ENCODE measurements at places on chromosomes 3 and 15.

- DNase-seq, result no peak
These were observed 53.7 kb upstream of the CSTA start for GRCh38 chr3:122271246-122271898.

GRCh38 chr3:79006077-79006476 is 761.7 kb downstream of the ROBO1 start:
- no peak for DNase-seq

DNA sequence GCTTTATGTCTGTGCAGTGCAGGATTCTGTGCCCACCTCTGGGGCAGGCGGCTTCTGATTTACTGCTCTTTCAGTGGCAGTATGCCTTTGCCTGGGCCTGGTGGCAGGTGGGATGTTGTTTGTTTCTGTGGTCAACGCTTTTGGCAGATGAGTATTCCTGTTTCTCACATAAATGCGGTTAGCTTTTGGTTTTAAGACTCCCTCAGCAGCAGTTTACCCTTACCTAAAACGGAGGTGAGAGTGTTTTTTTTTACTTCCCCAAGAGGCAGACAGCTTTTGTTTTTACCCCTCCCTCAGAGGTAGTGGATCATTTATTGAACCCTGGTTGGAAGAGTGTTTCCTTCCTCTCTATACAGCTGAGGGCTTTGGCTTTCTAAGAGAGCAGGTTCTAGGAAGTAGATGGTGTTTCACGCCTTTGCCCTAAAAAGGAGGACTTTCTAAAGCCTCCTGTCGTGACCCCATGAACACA is 134.1 kb upstream of the PLSCR5 start:
- DNase-seq, result no peak

DNA sequence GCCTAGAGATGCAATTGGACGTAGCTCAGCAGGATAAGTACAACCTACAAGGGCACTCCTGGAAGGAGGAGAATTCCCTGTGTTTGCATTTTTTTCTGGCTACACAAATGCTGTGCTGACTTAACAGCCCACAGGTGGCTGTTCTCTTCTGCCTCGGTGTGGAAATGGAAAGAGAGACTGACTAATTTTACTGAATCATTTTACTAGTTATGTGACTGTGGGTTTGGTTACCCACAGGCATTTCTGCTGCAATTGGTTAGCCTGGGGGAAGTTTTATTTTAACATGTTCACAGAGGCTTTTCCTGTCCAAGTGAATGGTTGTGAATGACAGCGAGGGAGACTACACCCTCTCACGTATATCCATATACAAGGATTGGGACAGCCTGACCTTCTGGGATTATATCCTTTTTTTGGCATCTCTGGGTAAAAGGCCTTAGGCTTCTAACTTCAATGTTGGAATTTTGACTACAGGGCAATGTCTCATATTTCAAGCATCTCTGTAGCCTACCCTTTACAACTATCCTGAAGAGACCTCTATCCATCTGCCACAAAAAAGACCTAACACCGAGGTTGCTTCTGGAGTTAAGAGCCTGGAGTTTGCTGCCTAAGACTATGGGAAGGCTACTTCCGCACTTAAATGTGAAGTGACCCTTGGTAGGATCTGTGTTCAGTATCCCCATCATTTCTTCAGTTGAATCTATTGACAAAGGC is 67.2 kb upstream of the TP63 start:
- DNase-seq, result no peak

DNA sequence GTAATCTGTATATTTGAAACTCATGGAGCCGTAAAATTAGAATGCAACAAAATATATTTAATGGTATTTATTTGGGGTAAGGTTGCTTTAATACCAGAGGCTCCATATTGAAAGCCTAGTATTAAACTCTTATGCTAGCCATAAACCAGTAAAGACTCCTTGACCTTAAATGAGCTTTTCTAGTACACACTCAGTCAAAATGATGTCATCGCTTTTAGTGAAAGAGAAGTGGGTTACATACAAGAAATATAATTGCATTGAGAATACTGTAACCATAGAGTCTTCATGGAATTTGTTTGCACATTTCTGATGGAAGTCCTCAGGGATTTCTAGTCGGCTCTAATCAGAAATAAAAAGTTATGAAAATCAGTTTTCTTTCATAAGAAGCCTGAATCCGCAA is 757.6 kb downstream of the GBE1 start:
- no peak for DNase-seq

DNA sequence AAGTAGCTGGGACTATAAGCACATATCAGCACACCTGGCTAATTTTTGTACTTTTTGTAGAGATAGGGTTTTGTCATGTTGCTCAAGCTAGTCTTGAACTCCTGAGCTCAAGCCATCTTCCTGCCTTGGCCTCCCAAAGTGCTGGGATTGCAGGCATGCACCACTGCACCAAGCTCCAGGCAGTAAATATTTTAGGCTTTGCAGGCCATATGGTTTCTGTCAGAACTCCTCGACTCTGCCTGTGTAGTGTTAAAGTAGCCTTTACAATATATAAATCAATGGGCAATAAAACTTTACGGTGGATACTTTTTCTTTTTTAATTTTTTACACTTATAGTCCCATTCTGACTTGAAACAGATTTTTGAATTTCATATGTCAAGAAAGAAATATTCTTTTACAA is 41.6 kb downstream of the DAG1 start:
- DNase-seq, result no peak

DNA sequence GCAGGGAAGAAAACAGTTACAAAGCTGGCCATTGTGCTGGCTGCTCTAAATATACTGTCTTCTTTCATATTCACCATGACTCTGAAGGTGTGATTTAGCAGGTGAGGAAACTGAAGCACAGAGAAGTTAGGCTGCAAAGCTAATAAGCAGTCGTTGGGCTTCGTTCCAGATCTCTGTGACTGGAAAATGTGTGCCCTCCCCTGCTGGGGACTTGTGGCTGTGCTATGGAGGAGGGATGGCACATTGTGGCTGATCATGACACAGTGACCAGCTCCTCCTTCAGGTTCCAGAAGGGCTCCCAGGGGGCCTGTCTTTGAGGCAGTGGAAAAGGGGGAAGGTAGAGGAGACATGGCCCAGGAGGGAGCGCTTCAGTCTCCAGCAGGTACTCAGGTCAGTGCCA is 19.2 kb downstream of the PXK start:
- no peak for DNase-seq

- no peak for DNase-seq
These were observed 36.3 kb downstream of the KBTBD8 start for GRCh38 chr3:67034371-67034770.

GRCh38 chr3:141561426-141562034 is 74.7 kb downstream of the RASA2 start:
- DNase-seq, result peak; percentile 44

DNA sequence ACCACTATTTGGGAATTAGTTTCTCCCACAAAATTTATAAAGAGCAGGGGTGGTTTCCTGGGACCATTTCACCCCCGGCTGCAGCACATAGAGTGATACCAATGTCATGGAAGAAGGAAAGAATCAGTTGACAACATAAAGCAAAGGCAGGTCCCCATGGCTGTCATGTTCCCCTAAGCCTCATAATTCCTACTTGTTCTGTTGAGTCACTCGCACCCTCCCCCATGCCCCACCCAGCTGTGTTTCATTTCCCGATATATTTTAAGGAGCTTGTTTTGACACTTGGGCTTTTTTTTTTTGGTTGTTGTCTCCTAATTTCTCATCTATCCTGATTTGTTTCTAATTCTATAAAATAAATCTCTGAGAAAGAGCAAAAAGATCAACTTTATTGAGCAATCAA is 24.9 kb downstream of the ERC2 start:
- DNase-seq, result no peak

GRCh38 chr15:76936671-76937070 is 5.1 kb downstream of the RCN2 start:
- DNase-seq, result no peak

GRCh38 chr15:45449916-45450867 is 71.8 kb upstream of the GATM start:
- no peak for DNase-seq

- DNase-seq, result no peak
These were observed 428.3 kb upstream of the ATP11B start for GRCh38 chr3:182364723-182365650.

GRCh38 chr15:95265419-95265997 is 1034.1 kb downstream of the MCTP2 start:
- DNase-seq, result no peak

DNA sequence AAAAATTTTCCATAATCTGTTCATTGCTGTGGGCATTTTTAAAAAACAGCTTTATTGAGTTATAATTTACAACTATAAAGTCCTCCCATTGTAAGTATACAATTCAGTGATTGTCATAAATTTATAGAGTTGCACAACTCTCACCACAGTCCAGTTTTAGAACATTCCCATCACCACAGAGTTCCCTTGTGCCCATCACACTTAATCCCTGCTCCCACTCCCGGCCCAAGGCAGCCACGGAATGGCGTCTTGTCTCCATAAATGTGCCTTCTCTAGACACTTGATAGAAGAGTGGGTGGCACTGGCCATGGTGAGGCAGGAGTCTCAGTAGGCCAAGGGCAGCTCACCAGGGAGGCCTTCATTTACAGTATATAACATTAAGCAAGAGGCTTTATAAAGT is 6.3 kb downstream of the TSEN2 start:
- DNase-seq, result no peak

- no peak for DNase-seq
These were observed 96.8 kb upstream of the TPM1 start for GRCh38 chr15:62945760-62946159.

GRCh38 chr3:108102420-108103039 is 11.7 kb upstream of the CD47 start:
- DNase-seq, result no peak

DNA sequence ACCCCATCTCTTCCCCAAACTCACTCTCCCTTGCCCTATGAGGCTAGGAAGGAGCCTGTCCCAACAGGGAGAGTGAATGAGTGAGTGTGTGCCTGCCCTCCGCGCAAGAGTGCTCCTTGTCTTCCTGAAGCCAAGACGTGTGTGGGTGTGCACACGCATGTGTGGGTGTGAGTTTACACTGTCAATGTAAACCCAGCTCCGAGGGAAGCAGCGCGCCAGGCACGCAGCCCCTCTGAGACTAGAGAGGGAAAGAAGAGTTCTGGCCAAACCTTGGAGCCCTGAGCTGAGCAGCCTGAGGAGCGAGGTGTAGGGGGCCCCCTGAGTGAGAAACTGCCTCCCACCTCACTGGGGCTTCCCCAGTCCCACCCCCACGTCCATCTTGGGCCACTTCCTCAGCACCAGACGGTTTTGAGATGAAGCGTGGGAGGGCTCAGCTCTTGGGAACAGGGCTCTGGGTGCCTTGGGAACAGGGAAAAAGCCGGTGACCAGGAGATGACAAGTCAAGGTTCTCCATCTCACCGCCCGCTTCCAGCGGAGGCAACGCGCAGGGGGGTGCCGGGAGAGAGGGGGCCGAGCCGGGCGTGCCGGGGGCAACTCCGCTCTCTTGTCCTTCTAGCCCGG is 5.1 kb downstream of the MECOM start:
- DNase-seq, result no peak

DNA sequence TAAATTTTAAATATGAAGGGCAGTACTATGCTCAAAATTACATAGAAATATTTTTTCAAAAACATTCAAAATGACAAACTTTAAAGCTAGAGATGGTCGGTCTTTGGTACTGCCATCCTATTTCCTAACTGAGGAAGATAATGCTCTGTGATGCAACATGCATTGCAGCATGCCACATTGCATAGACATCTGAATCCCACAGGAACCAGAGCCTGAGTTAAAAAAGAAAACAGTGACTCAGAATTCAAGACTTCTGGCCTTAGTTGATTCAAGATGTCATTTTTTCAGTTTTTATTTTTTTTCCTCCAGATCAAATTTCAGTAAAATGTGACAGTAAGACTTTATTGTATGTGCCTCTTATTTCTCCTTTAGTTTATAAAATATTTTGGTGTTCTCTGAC is 33.1 kb downstream of the TP63 start:
- peak; percentile 81 for DNase-seq

GRCh38 chr15:90181776-90182175 is 19.4 kb upstream of the SEMA4B start:
- no peak for DNase-seq

- peak; percentile 4 for DNase-seq
These were observed 72.9 kb upstream of the ATP2C1 start for GRCh38 chr3:130820976-130821375.

DNA sequence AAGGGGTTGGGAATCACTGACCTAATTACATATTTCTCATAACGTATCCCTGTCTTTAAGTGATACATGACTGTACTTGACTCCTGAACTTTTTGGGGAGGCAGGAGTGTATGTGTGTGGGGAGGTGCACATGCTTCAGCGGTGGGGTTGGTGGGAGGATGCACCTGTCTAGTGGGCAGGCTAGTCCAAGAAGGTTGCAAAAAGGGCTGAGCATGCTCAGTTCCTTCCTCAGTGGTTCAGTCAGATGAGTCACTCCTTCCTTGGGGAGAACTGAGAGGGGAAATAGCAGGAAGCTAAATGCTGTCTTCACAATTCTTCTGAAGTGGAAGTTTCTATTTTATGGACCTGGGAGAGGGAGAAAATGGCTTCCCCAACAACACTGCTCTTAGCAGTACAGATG is 24.6 kb upstream of the AP4E1 start:
- no peak for DNase-seq

DNA sequence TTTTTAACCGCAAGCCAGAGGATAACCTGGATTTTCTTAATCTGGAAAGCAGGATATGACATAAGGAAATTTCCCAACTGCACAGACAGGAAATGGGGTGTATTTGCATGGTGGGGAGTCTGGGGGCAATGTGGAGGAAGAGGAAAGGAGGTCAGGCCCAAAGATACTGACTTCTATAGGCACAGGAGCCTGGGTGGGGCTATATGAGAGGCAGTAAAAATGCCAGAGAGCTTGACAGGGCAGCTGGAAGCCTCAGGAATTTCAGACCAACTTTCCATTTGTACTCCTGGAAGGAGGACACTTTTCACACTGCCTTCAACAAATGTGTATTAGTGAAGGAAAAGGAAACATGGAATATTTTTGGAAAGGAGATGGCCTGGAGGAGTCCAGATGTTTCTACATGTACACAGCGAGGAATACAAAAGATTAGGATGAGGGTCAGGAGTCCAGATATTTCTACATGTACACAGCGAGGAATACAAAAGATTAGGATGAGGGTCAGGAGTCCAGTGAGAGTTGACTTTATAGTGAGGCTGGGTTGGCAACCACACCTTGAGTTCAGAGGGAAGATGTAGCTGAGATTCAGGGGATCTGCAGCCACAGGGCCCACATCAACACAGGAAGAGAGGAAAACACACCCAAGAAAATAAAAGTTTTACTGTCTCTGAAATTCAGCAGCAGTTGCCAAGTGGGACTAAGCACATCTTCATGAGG is 111.9 kb upstream of the PTPRG start:
- no peak for DNase-seq

DNA sequence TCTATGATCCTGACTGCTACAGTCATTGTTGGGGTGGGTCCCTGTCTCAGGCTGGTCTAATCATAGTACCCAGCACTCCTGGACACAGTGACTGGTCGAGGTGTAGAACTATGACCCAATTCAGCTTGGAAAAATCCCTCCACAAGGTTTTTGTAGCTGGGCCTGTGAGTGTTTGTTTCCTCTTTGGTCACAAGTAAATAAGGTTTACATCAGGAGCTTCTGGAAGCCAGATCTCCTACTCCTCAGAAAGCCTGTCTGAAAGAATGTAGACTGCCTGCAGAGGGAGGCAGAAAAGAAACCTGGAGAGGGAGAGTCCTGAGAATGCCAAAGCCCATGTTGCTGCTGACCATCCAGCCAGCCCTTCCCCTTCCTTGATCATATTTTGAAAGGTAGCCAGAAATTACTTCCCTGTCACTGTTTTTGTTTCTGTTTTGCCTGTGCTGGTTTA is 123.2 kb downstream of the RAP2B start:
- peak; percentile 12 for DNase-seq

GRCh38 chr3:78749056-78749455 is 1018.7 kb downstream of the ROBO1 start:
- DNase-seq, result no peak
